Activated CD4-positive, alpha-beta memory T cell treated with anti-CD3 and anti-CD28 coated beads, Interleukin-2, amount 10 ng/mL, durations not matched to agents 7 days and 5 days (primary cell): ENCODE measurements at places on chromosomes 12 and 14. TPM values are rescaled to one million over a fixed set of nuclear protein-coding genes. Genes with fewer than 3 reads are reported as not detected.

DNA sequence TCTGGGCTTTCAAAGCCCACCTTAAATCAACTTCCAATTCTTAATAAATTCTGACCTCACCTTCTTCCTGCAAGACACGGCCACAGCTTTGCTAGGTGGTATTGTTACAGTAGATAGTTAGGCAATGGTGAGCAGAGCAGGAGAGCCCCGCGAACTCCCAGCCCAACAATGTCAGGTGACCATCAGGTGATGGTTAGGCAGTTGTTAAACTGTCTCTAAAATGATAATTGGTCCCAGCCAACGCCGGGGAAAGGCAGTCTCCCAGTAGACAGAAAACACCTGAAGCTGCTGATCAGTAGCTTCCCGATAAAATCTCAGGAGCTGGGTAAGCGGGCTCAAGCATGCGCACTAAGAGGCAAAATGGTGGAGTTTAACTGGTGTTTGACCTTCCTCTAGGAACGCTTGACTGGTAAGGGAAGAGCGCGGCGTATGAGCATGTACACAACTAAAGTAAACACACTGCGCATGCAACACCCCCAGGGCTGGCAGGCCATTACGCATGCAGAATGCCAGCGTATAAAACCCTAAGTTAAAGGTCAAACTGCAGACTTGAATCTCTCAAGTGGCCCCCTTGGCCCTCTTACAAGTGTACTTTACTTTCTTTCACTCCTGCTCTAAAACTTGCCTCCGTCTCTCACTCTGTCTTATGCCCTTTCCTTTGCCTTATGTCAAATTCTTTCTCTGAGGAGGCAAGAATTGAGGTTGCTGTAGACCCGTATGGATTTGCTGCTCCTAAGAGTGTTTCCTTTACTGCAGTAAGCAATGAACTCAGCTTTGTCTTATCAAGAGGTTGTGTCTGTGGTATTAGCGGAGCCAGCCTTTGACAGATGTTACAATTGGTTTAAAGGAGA is 113.5 kb downstream of the C12orf75 start:
- DNase-seq: no peak

GRCh38 chr14:32044454-32044853 is 32.6 kb upstream of the ARHGAP5 start:
- no peak for DNase-seq

DNA sequence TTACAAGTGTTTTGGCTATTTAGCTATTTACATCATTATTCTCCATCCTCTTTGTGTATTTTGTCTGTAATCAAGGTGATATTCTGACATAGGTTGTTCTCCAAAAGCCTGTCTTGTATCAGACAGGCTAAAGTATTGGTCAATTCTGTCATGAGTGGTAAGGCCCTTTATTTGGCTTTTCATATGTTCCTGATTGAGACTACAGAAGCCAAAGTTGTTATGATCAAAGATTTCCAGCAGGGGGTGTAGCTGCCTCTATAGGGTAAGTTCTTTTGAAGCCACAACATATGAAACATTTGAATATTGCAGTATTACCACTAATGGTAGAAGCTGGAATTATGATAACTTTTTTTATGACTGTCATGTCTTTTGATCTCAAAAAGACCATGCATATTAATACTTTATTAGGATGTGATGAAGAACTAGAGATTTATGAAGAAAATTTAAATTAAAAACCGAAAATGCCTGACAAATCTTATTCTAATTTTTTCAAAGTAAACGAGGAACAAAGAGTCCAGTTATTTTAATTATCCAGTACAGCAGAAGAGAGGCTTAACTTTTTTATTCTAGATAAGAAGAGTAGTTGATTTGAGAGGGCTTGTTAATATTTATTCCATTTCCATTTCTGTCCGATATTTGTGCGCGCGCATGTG is 3.4 kb upstream of the ARHGAP5 start:
- DNase-seq: peak; percentile 54

DNA sequence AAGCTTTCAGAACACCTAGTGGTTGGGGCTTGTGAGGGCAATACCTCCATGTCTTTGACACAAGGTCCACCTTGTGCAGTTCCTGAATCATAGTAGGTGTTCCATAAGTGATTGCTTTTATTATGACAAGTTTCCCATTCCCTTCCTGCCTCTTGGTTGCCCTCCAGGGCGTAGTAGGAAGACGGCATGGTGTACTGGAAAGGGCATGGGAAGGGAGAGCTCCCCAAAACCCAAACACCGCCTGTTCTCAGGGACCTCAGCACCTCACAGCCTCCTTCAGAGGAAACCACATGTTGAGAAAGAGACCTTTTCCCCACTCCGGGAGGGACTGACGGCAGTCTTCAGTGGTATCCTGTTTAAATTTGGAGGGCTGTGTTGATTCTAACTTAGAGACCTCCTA is 21.1 kb downstream of the EVL start:
- peak; percentile 16 for DNase-seq

DNA sequence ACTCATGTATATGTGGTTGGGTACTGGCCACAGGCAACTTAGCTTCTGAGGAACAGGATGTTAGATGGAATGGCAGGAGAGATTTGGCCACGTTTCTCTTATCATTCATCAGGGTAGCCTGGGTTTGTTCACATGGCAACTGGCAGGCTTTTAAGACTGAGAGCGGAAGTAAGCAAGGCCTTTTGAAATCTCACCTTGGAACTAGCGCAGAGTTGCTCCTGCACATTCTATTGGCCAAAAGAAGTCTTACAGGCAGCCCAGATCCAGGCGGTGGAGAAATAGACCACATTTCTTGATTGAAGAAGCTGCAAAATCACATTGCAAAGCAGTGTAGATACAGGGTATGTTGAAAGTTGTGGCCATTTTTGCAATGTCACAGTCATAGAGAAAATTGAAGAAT is 3.7 kb downstream of the CLEC4A start:
- no peak for DNase-seq

GRCh38 chr12:14185427-14186192 is 179.9 kb upstream of the ATF7IP start:
- peak; percentile 18 for DNase-seq

DNA sequence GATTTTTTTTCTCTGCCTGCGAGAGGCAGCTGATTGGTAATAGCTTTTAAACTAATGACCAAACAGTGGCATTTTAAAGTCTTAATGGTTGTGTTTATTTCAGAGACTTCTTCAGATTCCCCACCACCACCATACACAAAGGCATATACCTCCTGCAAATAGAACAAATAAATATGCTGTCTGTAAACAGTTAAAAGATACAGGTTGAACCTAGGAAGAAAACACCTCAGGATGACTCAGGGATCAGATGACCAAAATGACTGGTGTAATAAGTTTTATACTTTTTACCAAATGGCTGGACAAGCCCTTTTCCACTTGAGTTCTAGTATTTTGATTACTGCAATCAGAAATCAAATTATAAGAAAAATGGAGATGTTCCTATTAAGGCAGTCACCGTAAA is 364.1 kb downstream of the PAWR start:
- DNase-seq: no peak

- peak; percentile 35 for DNase-seq
Measured at GRCh38 chr14:60721326-60722106, 2.6 kb downstream of the SIX4 start.

- DNase-seq: no peak
Measured at GRCh38 chr12:89370421-89370831, 18.1 kb upstream of the DUSP6 start.

DNA sequence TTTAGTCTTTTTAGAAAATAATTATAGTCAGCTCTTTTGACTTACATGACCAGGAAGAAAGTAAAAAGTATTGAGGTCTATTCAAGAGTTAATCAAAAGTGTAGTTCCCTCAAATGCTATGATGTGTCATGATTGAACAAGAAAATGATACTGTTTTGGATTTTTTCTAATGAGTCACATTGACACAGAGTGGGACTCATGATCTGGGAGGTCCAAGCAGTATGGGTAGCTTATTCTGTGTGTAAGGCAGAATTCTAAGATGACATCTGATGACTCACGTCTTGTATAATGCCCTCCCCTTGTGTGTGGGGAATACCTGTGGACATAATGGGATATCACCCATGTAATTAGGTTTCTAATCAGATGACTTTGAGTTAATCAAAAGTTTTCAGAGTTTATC is 178.1 kb upstream of the DDHD1 start:
- DNase-seq: no peak

DNA sequence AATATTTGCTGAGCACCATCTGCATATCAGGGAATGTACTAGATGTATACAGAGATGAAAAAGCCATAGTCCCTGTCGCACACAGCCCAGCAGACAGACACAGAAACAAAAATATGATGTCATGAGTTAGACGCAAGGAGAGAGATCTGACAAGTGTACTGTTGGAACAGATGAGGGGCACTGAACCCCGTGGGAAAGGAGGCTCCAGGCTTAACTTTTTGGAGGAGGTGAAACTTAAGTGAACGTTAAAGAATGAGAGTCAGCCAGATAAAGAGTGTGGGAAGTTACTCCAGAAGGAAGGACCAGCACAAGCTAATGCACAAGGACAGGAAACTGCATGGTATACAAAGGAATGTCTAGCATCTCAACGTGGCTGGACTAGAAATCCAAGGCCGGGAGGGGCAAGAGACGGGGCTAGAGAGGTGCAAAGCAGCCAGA is 2.5 kb upstream of the ACTN1 start:
- DNase-seq: no peak

DNA sequence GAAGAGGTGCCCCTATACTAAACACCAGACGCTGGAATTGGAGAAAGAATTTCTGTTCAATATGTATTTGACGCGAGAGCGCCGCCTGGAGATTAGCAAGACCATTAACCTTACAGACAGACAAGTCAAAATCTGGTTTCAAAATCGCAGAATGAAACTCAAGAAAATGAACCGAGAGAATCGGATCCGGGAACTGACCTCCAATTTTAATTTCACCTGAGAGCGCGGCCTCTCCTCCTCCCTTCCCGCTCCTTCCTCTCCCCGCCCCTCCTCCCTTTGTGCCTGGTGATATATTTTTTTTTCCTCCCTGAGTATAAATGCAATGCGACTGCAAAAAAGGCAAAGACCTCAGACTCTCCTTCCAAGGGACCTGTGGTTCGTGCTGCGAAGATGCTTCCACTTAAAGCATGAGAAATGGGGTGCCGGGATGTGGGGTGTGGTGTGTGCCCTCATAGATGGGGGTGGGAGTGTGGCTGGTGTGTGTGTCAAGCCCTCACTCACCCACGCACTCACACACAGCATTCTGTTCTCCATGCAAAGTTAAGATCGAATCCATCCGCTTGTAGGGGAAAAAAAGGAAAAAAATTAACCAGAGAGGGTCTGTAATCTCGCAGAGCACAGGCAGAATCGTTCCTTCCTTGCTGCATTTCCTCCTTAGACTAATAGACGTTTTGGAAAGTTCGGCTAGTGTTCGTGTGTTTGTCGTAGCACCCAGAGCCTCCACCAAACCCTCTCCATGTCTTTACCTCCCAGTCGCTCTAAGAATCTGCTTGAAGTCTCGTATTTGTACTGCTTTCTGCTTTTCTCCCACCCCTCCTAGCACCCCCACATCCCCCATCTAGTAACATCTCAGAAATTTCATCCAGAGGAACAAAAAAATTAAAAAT is 4.5 kb downstream of the HOXC10 start:
- DNase-seq: peak; percentile 38

DNA sequence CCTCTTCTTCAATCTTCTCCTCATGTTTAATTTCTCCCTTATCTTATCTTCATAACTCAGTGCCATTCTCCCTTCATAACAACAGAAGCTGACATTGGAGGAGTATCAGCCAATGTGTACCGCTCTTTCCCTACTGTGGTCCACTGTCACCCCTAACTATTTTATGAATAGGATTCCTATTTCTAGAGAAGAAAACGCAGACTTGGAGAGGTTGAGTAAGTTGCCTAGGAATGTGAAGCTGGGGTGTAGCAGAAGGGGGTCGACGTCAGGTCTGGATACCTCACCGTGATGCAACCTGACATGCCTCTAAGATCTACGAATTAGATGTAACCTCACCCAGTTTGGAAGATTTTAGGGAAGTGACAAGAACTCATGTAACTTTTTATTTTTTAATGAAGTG is 17.1 kb downstream of the LMO3 start:
- DNase-seq: no peak

- no peak for DNase-seq
Measured at GRCh38 chr12:52320784-52321400, at the start of gene KRT83. Gene KRT83, minus strand, starts transcription at chr12:52321398. Its CDS starts 63 bp downstream, at chr12:52321335.

GRCh38 chr12:79614730-79615129 is 76.0 kb downstream of the PAWR start:
- DNase-seq: no peak

DNA sequence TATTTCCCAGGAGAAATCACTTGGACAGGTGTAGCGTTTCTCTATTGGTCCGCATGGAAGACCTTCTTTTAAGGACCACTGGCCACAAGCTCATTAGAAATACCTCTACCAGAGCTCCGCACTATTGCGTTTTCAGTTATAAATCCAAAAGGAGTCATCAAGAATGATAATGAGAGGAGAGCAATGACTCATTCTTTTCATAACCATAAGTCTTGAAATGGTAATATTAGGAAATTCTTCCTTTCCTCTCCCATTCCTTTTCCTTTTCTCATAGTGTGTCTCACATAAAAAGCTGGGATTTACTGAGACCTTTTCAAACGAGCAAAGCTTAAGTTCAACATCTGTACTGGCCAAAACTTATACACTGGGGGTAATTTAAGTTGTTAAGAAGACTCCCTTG is 215.7 kb downstream of the CPNE8 start:
- no peak for DNase-seq

Gene ZNF891
- 1.6 TPM for total RNA-seq

Gene DIO3
- not detected for total RNA-seq

Gene USP44
- 0.88 TPM for total RNA-seq

Gene WNT1
- total RNA-seq: 0.33 TPM

Gene AGAP2
- total RNA-seq: 85.1 TPM

Gene ACRBP
- total RNA-seq: 1.8 TPM
